Activated CD8-positive, alpha-beta memory T cell treated with anti-CD3 and anti-CD28 coated beads, Interleukin-2, amount 10 ng/mL, durations not matched to agents 7 days and 5 days (primary cell): ENCODE measurements at places on chromosomes 6 and 20. TPM values are rescaled to one million over a fixed set of nuclear protein-coding genes. Genes with fewer than 3 reads are reported as not detected.

The TNNC2 gene
- not detected for total RNA-seq

The FAM217A gene
- not detected for total RNA-seq

The OR12D3 gene
- total RNA-seq = not detected

DNA sequence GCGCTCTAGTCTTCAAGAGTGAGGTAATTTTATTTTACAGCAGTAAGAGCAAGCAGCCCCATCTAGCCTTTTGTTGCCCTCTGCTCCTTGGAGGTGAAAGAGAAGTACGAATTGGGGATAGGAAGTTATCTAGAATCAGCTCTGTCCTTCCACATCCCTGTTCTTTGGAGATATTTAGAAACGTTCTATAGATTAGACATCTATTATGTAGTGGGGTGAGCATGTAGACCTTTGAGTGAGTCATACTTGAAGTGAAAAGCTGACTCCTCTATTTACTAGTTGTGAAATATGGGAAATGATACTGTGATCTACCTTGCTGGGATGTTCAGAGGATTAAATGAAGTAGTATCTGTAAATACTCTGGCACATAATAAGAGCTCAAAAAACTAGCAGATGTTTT, 36.0 kb upstream of the SLC35D3 start:
- no peaks in the 10 kb centered on the region for H3K27me3 ChIP-seq
- no peak for DNase-seq
- H3K4me3 ChIP-seq = no peak overlapping the region
- H3K4me1 ChIP-seq = peaks cover 7% of the 10 kb centered on the region

DNA sequence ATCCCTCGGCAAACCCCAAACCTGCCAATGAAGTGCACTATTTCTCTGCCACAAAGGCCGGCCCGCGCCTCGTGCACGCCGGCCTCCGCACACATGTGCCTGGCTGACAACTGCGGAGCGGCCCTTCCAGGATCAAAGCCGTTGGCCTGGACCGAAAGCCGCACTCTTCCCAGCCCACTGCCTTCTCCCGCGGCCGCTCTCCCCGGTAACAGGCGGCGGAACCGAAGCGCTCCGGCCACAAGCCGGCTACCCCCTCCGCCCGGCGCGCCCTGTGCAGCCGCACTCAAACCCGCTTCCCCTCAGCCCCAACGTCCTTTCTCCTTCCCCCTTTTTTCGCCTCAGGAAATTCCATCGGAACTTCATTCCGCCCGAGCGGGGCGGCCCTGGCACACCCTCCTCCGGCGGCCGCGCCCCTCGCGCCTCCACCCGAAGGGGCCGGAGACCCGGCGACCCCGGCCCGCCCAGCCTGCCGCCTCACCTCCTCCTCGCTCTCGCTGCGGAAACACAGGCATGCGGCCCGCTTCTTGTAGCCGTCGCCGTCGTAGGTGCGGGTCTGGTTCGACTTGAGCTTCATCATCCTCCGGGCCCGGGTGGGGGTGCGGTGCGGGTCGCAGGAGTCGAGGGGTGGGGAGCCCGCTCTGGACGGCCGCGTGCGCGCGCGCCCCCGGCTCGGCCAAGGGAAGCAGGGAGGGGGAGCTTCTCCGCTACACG, 528 bp downstream of the NUDT3 start:
- peak overlapping the region; percentile 82 for H3K27ac ChIP-seq

- H3K4me3 ChIP-seq = no peak overlapping the region
- H3K4me1 ChIP-seq = peaks cover 8% of the 10 kb centered on the region
- H3K36me3 ChIP-seq = no peaks in the 10 kb centered on the region
- H3K27ac ChIP-seq = no peak overlapping the region
- DNase-seq = no peak
These were observed 40.4 kb upstream of the RAB23 start for GRCh38 chr6:57262488-57262887.

- H3K27me3 ChIP-seq = no peaks in the 10 kb centered on the region
- H3K27ac ChIP-seq = no peak overlapping the region
- DNase-seq = no peak
- no peaks in the 10 kb centered on the region for H3K4me1 ChIP-seq
- H3K36me3 ChIP-seq = no peaks in the 10 kb centered on the region
These were observed 61.9 kb downstream of the ESR1 start for GRCh38 chr6:151869345-151869744.

- H3K27me3 ChIP-seq = no peaks in the 10 kb centered on the region
- H3K27ac ChIP-seq = no peak overlapping the region
- no peak overlapping the region for H3K4me3 ChIP-seq
- DNase-seq = no peak
- H3K4me1 ChIP-seq = no peaks in the 10 kb centered on the region
These were observed 650.8 kb downstream of the PRKN start for GRCh38 chr6:162076816-162077215.

- DNase-seq = no peak
- H3K27ac ChIP-seq = no peak overlapping the region
- no peak overlapping the region for H3K4me3 ChIP-seq
- H3K27me3 ChIP-seq = no peaks in the 10 kb centered on the region
- no peaks in the 10 kb centered on the region for H3K36me3 ChIP-seq
- no peaks in the 10 kb centered on the region for H3K4me1 ChIP-seq
These were observed 120.4 kb downstream of the TPBG start for GRCh38 chr6:82484001-82484400.

DNA sequence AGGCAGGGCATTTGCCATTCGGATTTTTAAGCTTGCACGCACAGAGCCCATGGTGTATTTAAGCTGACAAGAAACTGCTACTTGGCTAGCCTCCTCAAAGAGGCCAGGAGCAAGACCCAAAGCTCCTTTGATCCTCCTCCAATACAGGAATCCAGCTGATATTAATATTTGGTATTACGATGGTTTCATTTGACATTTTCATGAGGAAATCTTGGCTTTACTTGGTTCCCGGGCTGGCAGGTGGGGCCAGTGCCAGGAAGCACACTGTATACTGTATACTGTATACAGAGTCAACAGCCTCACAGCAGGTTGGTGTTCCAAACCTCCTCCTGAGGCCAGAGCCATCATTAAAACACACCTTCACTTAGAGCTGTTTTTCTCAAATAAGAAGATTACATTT, 138.2 kb upstream of the ARMC2 start:
- H3K4me1 ChIP-seq = peaks cover 19% of the 10 kb centered on the region
- H3K27ac ChIP-seq = no peak overlapping the region

DNA sequence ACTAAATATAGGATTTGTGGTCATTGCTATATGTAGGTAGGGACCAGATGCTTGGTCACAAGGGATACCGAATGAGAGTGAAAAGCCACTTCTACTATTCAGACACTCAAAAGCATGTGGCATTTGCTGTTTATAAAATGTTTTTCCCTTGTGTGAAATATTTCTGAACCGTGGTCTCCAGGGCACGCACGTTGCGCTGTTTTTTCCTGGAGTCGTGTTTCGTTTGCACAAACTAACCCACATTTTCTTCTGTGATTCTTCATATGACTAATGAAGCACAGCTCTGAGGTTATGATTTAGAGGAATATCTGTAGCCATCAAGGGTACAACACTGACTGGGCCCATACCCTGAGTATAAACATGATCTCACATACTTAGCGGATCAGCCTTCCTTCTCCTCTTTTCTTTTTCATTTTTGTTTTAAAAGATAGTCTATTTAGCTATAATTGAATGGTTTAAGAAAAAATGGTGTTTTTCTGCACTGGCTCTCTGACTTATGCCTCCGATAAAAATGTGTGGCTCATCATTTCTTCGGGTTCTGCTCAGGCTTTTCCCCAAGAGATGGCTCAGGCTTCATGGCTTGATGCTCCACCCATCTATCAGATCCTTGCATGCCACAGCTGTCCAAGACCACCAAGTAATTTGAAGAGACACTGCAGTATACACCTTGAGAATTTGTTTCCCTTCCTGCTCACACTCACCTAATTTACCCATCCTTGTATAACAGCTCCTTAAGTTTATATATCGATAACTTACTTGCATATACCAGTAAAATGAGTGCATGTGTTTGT, 59.9 kb upstream of the HBS1L start:
- peaks cover 23% of the 10 kb centered on the region for H3K36me3 ChIP-seq
- H3K27ac ChIP-seq = peak overlapping the region; percentile 94
- DNase-seq = peak; percentile 86
- H3K4me3 ChIP-seq = peak overlapping the region; percentile 47

DNA sequence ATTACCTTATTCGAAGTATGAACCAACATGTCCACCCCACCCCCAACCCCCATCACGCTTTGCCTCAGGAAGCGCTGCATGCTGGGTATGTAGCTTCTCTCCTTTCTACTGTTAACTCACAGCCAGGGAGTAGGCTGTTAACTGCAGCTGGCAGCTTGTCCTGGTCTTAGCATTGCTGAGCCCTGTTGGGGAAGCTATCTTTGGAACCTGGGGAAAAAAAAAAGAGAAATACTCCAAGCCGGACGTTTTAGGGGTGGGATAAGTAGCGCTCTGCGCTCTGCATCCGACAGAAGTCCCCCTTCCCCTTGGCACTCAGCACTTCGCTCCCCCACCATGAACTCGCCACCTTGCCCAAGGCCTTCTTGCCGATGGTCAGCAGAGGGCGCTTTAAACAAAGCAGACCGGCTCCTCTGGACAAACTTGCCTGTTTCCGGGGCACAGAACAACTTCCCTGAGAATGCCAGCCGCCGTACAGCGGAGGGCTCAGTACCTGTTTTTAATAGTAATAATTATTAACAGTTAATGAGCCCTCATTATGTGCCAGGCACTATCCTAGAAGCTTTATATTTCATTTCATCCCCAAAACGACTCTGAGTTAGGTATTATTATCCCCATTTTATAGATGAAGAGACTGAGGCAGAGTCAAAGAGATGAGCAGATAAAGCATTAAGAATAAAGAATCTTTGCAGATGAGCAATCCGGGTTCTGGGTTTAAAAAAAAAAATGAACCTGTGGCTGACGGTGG, 35.2 kb upstream of the MDFI start:
- no peak overlapping the region for H3K27ac ChIP-seq
- H3K4me1 ChIP-seq = peaks cover 3% of the 10 kb centered on the region
- DNase-seq = peak; percentile 85
- H3K4me3 ChIP-seq = no peak overlapping the region

DNA sequence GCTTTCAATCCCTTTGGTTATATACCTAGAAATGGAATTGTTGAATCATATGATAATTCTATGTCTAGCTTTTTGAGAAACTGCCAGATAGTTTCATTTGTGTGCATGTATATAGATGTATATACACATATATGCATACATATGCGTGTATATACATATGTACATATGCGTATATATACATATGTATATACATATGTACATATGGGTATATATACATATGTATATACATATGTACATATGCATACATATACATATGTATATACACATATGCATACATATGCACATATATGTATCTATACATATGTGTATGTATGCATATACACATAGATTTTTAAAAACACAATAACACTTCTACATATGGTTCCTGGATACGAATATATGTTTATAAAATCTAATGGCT, 8.4 kb downstream of the SF3B5 start:
- H3K27ac ChIP-seq = no peak overlapping the region
- no peaks in the 10 kb centered on the region for H3K27me3 ChIP-seq
- no peaks in the 10 kb centered on the region for H3K36me3 ChIP-seq
- H3K4me3 ChIP-seq = no peak overlapping the region
- DNase-seq = no peak
